AG08396 (cell line): ENCODE measurements at places on chromosomes 2 and 18.

GRCh38 chr2:195861821-195862220 is 204.8 kb downstream of the SLC39A10 start:
- DNase-seq, result peak; percentile 12

DNA sequence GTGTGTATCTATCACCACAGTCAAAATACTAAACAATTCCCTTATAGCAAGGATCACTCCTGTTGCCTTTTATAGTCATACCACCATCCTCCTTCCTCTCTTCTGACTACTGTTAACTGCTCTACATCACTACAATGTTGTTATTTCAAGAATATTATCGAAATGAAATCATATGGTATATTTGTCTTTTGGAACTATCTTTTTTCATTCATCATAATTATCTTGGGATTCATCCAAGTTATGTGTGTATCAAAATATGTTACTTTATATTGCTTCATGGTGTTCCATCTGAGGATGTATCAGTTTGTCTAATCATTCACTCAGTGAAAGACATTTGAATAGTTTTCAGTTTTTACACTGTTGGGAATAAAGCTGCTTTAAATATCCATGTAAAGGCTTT is 1423.0 kb upstream of the PIK3C3 start:
- no peak for DNase-seq

GRCh38 chr2:112848833-112849232 is 12.3 kb upstream of the IL1B start:
- no peak for DNase-seq

DNA sequence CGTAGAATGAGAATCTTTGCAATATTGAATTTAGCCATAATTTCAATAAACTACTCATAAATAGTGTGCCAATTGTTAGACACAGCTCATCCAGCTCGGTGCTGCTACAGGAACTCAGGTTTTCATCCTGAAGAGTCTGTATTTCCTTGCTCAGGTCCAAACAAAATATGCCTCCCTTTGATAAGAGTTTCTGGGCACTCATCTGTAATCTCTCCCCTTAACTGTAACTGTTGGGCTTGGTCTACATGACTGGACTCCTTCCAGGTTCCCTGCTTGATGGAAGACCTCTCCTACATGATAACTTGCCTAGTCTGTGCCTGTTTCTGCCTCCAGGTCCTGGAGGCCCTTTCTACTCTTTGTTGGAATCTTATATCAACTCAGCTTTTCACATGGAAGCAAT is 57.9 kb downstream of the GCA start:
- no peak for DNase-seq

- no peak for DNase-seq
These were observed 11.2 kb downstream of the TMEM127 start for GRCh38 chr2:96254571-96254970.

DNA sequence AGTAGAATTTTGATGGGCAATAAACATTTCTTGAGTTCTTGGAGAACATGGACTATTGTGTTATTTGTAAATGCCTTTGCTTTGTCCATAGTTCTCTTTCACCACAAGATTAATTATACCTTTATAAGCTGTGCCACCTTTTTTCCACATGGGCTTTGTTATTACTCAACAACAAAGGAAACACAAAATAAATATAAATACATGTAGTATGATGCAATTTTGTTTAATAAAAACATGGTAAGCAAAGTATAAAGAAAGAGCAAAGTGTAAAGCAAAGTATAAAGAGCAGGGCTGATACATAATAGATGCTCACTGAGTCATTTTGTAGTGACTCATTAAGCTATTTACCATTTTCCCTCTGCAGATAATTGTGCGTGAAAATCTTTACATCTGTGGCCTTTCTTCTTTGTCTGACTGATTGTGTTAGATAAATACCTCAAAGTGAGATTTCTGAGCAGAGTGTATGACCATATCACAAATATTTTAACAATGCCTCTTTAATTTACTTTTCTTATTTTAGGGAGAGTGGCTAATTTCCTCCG is 80.9 kb downstream of the CERS6 start:
- no peak for DNase-seq

DNA sequence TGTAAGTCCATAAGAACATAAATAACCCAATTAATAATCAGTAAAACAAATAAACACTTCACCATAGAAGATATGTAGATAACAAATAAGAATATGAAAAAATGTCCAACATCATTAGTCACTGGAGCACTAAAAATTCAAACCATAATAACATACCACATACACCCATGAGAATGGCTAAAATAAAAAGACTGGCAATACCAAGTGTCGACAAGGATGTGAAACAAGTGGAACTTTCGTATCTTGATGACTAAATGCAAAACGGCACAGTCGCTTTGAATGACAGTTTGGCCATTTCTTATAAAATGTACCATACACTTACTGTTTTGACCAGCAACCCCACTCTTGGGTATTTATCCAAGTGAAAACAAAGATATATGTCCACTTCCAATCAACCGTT is 26.8 kb downstream of the ANKMY1 start:
- DNase-seq, result no peak

DNA sequence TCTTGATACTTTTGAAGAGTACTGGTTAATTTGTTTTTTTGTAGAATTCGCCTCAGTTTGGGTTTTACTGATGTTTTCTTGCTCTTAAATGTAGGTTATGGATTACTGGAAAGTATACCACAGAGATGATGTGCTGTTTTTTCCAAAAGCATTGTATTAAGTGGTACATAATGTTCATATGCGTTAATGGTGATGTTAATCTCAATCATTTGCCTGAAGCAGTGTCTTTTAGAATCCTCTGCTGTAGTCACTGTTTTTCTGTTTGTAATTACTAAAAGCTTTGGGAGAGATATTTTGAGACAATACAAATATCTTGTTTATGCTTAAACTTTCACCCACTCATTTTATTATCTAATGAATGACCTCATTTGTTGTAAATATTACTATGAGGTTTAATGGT is 163.4 kb upstream of the LRP1B start:
- no peak for DNase-seq

- DNase-seq, result no peak
These were observed 348.6 kb upstream of the ID2 start for GRCh38 chr2:8333177-8333831.

DNA sequence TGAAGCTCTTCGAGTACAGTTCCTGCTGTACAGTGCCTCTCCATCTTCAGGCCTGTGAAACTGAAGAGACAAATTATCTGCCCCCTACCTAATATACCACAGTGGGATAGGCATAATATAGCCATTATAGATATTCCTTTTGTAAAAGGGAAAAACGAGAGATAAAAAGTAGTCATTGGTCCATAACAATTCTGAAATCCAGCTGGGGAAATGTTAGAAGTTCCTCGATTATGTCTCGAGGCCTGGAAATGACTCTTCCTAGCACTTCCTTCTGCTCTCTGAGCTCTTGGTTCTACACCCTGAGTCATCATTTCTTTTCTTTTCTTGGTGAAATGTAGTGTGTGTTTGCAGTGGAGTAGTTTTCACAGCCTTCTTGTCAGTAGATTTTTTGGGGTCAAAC is 51.5 kb downstream of the ASB1 start:
- no peak for DNase-seq
